ENCODE measurements at places on chromosomes 7 and 10.
A peak's percentile ranks its signal among the peaks of the same experiment; 100 is the strongest.

- no peak overlapping the region for H3K4me3 ChIP-seq
- no peak overlapping the region for H3K27ac ChIP-seq
- H3K36me3 ChIP-seq, result no peaks in the 10 kb centered on the region
- H3K4me1 ChIP-seq, result no peaks in the 10 kb centered on the region
Observed at GRCh38 chr7:29077854-29078253, 68.5 kb downstream of the CPVL start.

DNA sequence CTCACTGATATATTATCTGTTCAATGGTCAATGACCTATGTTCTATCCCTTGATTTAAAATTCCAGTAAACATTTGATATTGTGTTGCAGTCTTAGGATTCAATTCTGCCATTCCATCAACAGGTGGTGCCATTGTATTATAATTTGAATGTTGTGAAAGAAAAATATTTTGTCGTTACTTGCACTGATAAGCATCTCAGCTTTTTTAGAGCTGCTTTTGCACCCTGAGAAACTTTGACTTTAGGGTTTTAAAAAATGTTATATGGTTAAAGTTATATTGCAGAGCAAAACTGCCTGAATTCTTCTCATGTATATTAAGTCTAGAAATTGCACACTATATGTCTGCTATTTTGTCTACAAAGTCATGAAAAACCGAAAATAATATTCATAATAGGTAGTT, 18.8 kb upstream of the MINDY3 start:
- H3K27me3 ChIP-seq, result no peaks in the 10 kb centered on the region
- H3K4me3 ChIP-seq, result no peak overlapping the region
- no peak for DNase-seq
- H3K36me3 ChIP-seq, result no peaks in the 10 kb centered on the region

DNA sequence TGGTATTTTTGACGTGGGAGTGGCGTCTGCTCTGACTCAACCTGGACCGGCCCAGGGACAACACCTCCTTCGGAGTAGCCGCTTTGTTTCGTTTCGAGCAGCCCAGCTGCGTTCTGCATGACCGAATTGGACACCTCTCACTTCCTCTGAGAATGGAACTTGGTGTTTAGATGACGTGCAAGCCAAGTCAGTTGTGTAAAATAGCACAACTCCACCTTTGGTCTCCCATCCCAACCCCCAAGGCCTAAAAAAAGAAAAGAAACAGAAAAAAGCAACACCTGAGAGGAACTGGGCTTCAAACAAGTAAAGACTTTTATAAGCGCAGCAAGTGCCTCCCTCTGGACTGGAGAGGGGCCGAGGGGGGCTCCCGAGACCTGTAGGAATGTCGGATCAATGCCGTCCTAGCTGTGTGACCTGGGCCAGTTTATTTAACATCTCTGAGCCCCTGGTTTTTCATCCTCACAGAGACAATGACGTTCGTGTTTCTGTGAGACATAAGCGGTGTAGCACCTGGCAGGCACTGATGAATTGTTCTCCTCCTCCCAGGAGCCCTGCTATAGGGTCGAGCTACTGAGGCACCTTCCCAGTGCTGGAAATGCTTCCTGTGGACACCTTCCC, 52.0 kb upstream of the SMNDC1 start:
- no peaks in the 10 kb centered on the region for H3K27me3 ChIP-seq
- H3K27ac ChIP-seq, result peak overlapping the region; percentile 22
- no peaks in the 10 kb centered on the region for H3K36me3 ChIP-seq
- H3K4me3 ChIP-seq, result peak overlapping the region; percentile 23
- peaks cover 45% of the 10 kb centered on the region for H3K4me1 ChIP-seq

GRCh38 chr7:69674701-69675182, 76.5 kb downstream of the AUTS2 start:
- no peaks in the 10 kb centered on the region for H3K27me3 ChIP-seq
- H3K4me1 ChIP-seq, result peaks cover 7% of the 10 kb centered on the region
- no peak overlapping the region for H3K4me3 ChIP-seq
- no peak overlapping the region for H3K27ac ChIP-seq
- no peaks in the 10 kb centered on the region for H3K36me3 ChIP-seq

- DNase-seq, result peak; percentile 30
- no peak overlapping the region for H3K4me3 ChIP-seq
- no peaks in the 10 kb centered on the region for H3K4me1 ChIP-seq
- no peak overlapping the region for H3K27ac ChIP-seq
Observed at GRCh38 chr7:105189859-105190492, 176.0 kb downstream of the KMT2E start.

DNA sequence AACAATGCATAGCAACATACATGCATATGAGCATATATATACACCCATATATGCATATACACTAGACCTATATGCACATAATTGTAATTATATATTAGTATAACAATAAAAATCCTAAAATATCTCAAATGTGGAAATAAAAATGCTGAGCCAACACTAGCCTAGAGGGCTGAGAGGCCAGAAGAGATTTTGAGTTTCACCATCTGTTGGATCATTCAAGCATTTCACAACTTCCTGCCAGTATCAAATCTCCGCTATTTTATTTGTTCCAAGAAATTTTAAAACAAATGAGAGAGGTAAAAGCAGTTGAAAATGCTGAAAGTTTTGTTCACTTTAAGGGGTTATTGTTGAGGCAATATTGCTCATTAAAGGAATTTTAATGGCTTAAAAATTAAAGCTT, 187.0 kb downstream of the PCDH15 start:
- no peak overlapping the region for H3K4me3 ChIP-seq
- H3K27me3 ChIP-seq, result no peaks in the 10 kb centered on the region
- H3K36me3 ChIP-seq, result no peaks in the 10 kb centered on the region

- no peak overlapping the region for H3K4me3 ChIP-seq
- H3K36me3 ChIP-seq, result no peaks in the 10 kb centered on the region
- no peaks in the 10 kb centered on the region for H3K27me3 ChIP-seq
- peaks cover 12% of the 10 kb centered on the region for H3K4me1 ChIP-seq
Observed at GRCh38 chr10:102627736-102628293, 16.5 kb upstream of the TRIM8 start.
